Stimulated activated CD8-positive, alpha-beta memory T cell treated with anti-CD3 and anti-CD28 coated beads, Interleukin-4, amount 100 ng/mL, for 24 hours (primary cell): ENCODE measurements at places on chromosomes 12 and 14.

- DNase-seq: no peak
Observed at GRCh38 chr14:64721899-64722298, 17.7 kb downstream of the PLEKHG3 start.

- no peak for DNase-seq
Observed at GRCh38 chr14:57981817-57982560, 116.1 kb upstream of the SLC35F4 start.

- no peak for DNase-seq
Observed at GRCh38 chr12:47576289-47576945, 129.4 kb downstream of the RPAP3 start.

DNA sequence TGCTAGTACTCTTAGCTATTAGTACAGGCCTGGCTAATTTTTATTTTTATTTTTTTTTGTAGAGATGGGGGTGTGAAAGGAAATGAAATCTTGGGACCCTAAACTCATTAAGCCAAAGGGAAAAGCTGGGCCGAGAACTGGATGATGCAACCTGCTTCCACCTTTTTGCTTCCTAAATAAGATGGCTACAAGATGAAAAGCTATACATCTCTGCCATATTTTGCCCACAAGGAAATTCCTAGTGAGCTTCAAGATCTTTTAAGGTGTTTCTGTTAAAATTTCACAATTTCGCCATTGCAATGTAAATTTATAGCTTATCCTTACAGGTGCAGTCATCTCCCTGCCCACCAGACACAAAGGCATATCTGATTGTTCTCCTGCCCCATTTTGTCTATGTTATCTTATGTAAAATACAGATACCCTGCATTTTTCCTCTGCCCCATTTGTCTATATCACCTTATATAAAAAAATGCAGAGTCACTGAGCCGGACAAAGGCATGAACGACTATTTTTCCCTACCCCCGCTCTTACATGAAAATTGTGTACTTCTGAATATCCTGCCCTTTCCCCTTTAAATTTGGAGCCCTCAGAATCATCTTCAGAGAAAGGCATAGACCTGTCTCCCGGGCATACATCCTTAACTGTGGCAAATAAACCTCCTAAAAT lies 112.0 kb upstream of the SLC38A2 start:
- DNase-seq: no peak

GRCh38 chr12:100289038-100289437 lies 22.1 kb downstream of the SCYL2 start:
- DNase-seq: no peak

- DNase-seq: no peak
Observed at GRCh38 chr12:80794551-80794950, 77.8 kb downstream of the MYF5 start.

DNA sequence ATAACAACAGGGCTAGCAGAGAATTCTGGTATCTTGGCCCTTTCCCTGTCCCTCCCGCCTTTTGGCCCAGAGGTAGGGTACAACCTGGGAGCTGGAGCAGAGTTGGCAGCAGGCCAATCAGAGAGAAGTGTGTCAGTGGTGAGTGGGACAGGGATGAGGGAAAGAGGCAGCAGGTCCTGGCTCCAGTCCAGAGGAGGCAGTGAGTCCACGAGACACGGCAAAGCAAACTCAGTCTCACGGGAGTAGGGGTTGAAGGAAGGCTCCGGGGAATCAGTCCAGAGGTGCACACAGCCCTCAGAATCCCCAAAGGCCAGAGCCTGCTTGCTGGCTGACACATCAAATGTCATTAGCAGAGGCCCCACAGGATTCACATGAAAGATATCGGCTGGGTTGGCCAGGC lies 7.3 kb downstream of the PAN2 start:
- no peak for DNase-seq

DNA sequence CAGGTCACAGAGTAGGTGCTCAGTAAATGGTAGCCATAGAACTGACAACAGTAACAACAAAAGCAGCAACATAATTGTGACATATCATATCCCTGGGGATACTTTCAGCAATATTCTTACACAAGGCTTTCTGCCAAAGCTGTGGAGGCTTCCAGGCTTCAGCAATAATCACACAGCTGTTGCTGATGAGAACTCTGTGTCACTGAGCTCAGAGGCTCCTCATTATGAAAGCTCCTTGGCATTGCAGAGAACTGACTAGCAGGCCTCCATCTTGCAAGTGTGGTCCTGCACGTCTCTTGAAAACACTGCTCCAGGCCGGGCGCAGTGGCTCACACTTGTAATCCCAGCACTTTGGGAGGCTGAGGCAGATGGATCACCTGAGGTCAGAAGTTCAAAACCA lies 97.3 kb upstream of the BTG1 start:
- no peak for DNase-seq

GRCh38 chr12:30942936-30943335 lies 16.4 kb downstream of the TSPAN11 start:
- no peak for DNase-seq

- DNase-seq: no peak
Observed at GRCh38 chr12:83477696-83478095, 791.0 kb downstream of the TMTC2 start.

DNA sequence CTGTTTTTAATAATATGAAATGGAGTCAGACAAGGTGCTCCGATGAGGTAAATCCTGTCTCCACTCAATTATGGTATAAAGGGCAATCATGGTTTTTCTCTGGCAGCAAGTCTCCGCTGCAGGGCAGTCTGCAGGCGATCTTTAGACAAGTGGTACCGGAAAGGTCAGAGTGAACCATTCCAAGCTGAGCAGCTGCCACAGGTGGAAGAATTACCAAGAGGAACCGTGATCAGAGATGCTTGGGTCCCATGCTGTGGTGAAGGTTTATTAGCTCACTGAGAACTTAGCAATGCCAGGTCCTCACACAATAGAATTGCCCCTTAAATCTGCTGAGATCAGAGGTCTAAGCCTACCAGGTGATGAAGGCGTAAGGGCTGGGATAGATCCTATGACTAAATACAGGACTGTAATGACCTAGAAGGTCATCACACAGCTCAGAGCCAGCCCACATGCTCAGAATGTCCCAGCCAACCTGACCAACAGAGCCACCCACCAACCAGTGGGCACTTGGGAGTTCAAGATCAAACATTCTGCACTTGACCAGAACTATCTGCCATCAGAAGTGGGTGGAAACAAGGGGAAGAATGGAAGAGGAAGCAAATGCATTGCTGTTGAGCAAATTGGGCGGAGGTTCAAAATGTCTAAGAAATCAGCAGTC lies 175.2 kb upstream of the BCL2L14 start:
- DNase-seq: no peak

GRCh38 chr12:60872219-60872618 lies 1276.4 kb downstream of the SLC16A7 start:
- DNase-seq: no peak

GRCh38 chr14:24694680-24695079 lies 60.7 kb upstream of the GZMB start:
- no peak for DNase-seq

DNA sequence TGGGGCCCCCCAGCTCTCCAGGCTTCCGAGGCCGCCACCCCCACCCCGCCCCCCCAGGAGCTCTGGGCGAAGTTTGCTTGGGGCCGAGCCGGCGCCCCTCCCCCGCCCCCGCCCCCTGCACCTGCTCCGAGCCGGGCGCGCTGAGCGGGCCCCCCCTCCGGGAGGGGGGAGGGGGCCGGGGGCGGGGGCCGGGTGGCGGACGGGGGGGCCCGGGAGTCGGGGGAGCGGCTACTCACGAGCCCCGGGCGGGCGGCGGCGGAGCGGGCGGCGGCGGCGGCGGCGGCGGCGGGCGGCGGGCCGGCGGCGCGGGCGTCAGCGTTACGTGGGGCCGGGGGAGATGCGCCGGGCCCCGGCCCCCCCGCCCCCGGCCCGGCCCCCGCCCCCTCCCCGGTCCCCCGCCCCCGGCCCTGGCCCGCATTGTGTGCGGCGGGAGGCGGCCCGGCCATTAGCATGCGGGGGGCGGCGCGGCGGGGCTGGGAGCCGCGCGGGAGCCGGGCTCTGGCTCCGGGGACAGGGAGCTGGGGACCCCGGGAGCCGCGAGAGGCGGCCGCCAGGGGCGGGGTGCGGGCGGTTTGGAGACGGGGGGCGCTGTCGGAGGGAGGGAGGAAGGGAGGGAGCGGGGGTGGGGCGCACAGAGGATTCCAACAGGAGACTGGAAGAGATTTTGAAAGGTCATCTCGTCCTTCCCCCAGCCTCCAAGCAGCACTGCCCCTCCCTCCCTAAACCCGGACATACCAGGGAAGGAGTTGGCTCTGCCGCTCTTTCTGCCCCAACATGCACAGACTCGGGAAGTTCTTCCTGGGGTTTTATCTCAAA lies at the start of gene ZNF219:
TSS of gene ZNF219 (minus strand) at position 580 of the 816 bp plus-strand sequence. CDS start 5,064 bp downstream, outside the sequence.
- DNase-seq: peak; percentile 17

GRCh38 chr14:22428700-22429291 lies 160.2 kb downstream of the DAD1 start:
- DNase-seq: no peak

DNA sequence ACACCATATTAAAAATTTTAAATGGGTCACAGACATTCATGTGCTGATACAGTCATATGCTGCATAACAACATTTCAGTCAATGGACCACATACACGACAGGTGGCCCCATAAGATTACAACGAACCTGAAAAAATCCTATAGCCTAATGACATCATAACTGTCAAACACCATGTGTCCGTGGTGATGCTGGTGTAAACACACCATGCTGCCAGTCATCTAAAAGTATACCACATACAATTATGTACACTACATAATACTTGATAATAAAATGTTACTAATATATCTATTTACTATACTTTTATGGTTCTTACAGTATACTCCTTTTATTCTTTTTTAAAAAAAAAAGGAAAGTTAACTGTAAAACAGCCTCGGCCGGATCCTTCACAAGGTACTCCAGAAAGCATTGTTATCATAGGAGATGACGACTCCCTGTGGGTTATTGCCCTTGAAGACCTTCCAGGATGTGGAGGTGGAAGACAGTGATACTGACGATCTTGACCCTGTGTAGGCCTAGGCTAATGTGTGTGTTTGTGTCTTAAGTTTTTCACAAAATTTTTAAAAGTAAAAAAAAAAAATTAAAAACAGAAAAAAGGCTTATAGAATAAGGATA lies 5.0 kb upstream of the TDG start:
- DNase-seq: no peak

- no peak for DNase-seq
Observed at GRCh38 chr14:69999261-69999674, 120.1 kb downstream of the SMOC1 start.

GRCh38 chr12:48966177-48966895 lies 5.2 kb downstream of the WNT10B start:
- DNase-seq: no peak

- no peak for DNase-seq
Observed at GRCh38 chr14:90368946-90369721, 27.7 kb upstream of the CALM1 start.

- no peak for DNase-seq
Observed at GRCh38 chr14:69046476-69046860, 67.4 kb upstream of the ACTN1 start.

DNA sequence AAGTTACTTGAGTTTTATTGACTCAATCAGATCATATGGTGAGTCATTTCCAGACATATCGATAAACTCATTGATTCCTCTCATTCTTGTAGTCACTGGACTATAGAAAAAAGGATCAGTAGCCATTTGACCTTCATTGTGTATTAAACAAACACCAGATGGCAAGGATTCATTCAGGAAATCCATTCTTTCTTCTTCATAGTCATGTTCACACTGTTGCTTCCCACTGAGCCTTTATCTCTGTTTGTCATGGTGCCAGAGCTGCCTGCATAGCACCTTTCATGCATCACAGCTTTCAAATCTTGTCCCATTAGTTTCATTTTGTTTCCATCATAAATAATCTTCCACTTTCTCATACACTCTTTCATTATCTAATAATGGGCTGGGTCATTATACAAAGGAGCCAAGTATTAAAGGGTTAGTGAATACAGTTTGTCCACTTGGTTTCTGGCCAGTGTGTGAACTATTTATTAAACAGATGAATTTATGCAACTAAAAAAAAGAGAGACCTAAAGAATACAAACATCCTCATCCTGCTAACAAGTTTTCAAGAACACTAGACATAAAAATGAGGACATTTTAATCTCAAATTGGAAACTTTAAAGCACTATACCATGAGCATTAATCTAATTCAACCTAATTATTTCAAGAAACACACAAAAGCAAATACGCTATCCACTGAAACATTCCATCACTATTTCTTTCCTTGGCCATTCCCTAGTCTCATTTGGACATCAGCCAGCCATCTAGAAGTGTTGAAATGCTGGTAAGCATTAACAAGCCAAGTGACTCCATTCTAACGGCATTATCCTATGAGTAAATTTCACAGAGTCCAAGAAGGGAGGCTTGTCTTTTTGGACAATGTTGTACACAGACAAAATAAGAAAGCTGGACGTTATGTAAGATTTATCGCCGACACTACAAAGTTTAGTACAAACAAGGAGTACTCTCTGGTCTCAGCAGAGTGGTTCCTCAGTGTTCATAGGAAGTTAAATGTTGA lies 476.5 kb downstream of the FOXG1 start:
- no peak for DNase-seq

DNA sequence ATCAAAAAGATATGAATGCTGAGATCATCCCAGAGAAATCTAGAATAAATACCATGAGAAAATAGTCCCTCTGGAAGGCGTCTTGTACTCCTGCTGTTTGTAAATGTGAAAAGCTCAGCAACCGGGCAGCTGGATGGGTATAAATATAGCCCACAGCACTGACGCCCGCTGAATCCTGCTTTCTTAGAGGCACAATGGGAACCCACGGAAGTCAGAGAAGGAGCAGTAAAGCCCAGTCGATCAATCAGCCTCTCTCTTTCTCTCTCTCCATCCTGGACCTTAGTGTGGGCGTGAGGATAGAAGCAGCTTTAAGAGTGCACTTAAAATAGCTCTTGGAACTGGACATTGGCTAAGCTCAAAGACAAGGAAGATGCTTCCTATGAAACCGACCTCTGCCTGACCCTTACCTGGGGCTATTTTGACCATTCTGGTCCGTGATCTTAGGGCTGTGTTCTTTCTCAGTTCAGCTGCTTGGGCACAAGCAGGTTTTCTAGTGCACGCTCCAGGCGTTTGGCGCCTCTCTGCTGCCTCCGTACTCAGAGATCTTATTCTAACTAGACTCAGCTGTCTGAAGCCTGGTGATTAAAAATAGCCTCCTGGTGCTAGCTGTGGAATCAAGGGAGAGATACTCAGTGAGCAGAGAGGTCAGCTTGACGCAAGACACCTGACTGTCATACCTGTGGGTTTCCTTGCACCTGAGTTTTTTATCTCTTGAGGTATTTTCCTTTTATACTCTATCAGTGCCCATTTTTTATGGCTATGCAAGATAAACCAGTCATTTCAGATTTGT lies 144.6 kb downstream of the ETV6 start:
- DNase-seq: no peak

DNA sequence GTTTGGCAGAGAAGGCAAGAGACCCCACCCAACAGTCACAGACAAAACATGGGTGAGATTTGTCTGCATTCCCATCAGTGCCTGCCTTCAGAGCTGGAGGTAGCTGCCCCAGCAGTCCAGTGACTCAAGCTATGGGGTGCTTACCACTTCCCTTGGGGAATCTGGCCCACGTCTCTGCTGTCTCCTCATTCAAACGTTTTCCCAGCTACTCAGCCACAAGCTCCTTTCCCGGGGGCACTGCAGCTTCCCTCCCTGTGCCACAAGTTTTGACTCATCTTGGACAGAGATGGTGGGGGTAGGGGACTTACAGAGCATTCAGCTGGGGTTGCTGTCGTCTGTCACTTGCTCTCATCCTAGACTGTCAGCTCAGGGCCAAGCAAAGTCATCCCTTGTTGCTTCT lies 66.6 kb downstream of the FBXL14 start:
- no peak for DNase-seq
